Psoas muscle (tissue), 8 donors: ENCODE measurements at places on chromosomes 16 and 17. TPM values are rescaled to one million over a fixed set of nuclear protein-coding genes. Genes with fewer than 3 reads are reported as not detected.

DNA sequence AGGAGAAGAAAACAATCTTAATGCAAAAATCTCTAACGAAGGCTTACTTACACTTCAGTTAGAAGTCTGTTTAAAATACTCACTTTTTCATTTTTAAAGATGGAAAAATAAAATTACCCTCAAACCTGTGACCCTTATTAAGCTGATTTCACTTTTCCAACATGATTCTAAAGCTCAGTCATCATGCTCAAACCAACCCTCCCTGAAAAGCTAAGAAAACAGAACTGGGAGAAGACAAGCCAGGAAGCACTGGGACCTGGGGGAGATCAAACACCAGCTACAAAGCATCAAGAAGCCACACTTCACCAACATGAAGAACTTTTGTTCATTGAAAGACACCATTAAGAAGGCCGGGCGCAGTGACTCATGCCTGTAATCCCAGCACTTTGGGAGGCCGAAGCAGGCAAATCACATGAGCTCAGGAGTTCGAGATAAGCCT lies 88.8 kb downstream of the LITAF start:
- H3K36me3 ChIP-seq = no peaks in the 10 kb centered on the region
- H3K27ac ChIP-seq = peak overlapping the region; percentile 94
- H3K4me3 ChIP-seq = no peak overlapping the region
- H3K4me1 ChIP-seq = peaks cover 40% of the 10 kb centered on the region
- no peaks in the 10 kb centered on the region for H3K27me3 ChIP-seq

DNA sequence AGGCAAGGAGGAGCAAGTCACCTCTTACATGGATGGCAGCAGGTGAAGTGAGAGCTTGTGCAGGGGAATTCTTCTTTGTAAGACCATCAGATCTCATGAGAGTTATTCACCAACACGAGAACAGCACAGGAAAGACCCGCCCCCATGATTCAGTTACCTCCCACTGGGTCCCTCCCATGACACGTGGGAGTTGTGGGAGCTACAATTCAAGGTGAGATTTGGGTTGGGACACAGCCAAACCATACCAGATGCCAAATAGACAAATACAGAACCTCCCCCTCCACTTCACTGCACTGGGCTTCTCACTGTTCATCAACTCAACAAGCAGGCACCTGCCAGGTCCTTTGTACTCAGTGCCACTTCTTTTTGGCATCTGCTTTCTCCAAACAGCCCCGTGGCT lies 100.2 kb downstream of the WSCD1 start:
- DNase-seq = no peak
- H3K4me1 ChIP-seq = peaks cover 2% of the 10 kb centered on the region
- no peak overlapping the region for H3K27ac ChIP-seq
- H3K4me3 ChIP-seq = no peak overlapping the region
- H3K27me3 ChIP-seq = no peaks in the 10 kb centered on the region

DNA sequence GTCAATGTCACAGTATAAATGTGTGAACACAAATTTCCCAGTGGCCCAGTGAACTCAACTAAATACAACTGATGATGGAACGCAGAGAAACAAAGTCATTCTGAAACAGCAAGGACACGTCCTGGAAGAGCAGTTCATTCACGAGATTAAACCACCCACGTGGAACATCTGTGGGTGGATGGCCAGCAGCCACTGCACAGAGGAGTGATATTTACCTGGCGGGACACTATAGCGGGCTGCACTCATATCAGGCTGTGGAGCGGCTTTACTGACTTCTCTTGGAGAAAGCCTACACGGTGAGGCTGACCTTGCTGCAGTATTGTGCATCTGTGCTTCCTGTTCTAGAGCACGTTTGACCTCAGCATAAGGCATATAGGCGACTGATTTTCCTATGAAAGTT lies 87.3 kb downstream of the TTC19 start:
- H3K27ac ChIP-seq = no peak overlapping the region
- H3K36me3 ChIP-seq = no peaks in the 10 kb centered on the region

DNA sequence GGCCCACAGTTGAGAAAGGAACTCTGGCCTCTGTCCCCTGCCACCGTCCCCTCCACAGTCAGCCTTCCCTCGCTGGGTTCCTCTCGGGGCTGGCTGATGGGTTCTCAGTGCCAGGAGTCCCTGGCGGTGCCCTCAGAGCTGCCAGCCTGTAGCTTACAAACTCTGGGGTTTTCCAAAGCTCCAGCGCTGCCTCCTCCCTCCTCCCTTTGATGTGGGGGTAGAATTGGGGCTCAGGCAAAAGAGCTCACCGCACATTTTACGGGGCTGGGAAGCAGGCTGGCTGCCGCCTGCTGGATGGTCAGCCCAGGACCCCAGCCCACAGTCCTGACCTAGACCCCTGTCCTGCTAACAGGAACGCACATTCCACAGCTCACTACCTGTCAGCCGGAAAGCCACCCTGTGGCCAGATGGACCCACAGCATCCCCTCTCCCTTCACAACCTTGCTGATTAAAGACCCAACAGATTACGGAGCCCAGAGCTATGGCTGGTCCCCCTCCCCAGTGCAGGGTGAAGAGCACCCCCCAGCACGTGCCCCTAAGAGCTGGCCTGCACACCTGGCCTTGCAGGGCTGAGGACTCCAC lies 6.0 kb downstream of the VASN start:
- peak overlapping the region; percentile 69 for H3K27ac ChIP-seq
- H3K4me3 ChIP-seq = no peak overlapping the region
- DNase-seq = no peak
- H3K27me3 ChIP-seq = no peaks in the 10 kb centered on the region
- no peaks in the 10 kb centered on the region for H3K36me3 ChIP-seq
- H3K4me1 ChIP-seq = peaks cover 42% of the 10 kb centered on the region

DNA sequence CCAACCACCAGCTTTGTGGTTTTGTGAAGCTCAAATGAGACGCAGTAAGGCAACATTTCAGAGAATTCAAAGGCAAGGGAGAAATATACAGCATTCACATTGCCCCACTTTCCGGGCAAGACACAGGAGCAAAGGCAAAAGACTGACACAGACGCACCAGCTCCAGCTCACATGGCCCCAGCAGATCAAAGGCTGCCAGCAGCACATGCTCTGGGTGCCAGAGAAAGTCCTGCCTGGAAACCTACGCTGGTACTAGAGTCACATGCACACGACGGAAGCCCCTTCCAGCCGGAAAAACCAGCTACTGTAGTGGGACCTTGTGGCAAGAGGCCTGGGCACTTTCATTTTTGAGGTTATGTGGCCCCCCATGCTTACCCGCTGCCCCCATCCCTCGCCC lies 50.1 kb downstream of the GTF3C1 start:
- peaks cover 5% of the 10 kb centered on the region for H3K4me1 ChIP-seq
- H3K27ac ChIP-seq = peak overlapping the region; percentile 68
- peaks cover 98% of the 10 kb centered on the region for H3K36me3 ChIP-seq

- DNase-seq = no peak
- H3K4me3 ChIP-seq = peak within 1 kb of the TSS; percentile 32
- no peaks in the 10 kb centered on the region for H3K4me1 ChIP-seq
- no peaks in the 10 kb centered on the region for H3K36me3 ChIP-seq
- peaks cover 37% of the 10 kb centered on the region for H3K27me3 ChIP-seq
Measured at GRCh38 chr17:62807812-62808575, at the start of gene MARCHF10. MARCHF10 (minus strand) TSS chr17:62808314; CDS start chr17:62801735, 6,579 bp downstream.

GRCh38 chr17:20105539-20106280 lies 96.6 kb downstream of the SPECC1 start:
- no peaks in the 10 kb centered on the region for H3K27me3 ChIP-seq
- DNase-seq = no peak
- H3K4me3 ChIP-seq = no peak overlapping the region
- H3K4me1 ChIP-seq = no peaks in the 10 kb centered on the region
- no peaks in the 10 kb centered on the region for H3K36me3 ChIP-seq

DNA sequence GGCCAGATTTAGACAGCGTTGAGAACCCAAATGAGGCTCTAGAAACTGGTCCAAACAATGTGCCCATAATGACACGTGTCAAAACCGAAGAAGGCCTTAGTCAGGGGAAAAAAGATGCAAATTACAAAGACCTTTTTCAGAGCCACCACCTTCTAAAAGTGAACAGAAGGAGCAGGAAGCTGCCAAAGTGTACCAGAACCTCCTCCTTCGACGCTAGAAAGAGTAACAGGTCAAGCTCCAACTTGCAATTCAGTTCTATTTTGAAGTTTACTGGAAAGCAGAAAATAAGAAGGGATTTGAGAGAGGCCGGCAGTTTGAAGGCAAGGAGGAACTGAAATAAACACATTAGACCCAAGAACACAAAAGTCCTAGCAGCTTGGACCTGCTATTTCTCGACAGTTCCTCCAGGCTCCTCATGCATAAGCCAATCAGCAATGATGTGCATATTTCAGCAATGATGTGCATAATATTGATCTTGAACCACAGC lies 61.8 kb downstream of the XYLT1 start:
- peaks cover 9% of the 10 kb centered on the region for H3K4me1 ChIP-seq
- no peak overlapping the region for H3K4me3 ChIP-seq
- no peaks in the 10 kb centered on the region for H3K36me3 ChIP-seq
- H3K27me3 ChIP-seq = no peaks in the 10 kb centered on the region
- no peak for DNase-seq

GRCh38 chr16:87662254-87663204 lies 60.2 kb downstream of the JPH3 start:
- H3K4me1 ChIP-seq = no peaks in the 10 kb centered on the region
- H3K4me3 ChIP-seq = no peak overlapping the region
- DNase-seq = no peak
- no peaks in the 10 kb centered on the region for H3K36me3 ChIP-seq

GRCh38 chr16:75616521-75617010 lies 6.5 kb downstream of the ADAT1 start:
- peaks cover 7% of the 10 kb centered on the region for H3K4me1 ChIP-seq
- H3K4me3 ChIP-seq = no peak overlapping the region
- H3K27ac ChIP-seq = no peak overlapping the region
- DNase-seq = no peak
- no peaks in the 10 kb centered on the region for H3K27me3 ChIP-seq

DNA sequence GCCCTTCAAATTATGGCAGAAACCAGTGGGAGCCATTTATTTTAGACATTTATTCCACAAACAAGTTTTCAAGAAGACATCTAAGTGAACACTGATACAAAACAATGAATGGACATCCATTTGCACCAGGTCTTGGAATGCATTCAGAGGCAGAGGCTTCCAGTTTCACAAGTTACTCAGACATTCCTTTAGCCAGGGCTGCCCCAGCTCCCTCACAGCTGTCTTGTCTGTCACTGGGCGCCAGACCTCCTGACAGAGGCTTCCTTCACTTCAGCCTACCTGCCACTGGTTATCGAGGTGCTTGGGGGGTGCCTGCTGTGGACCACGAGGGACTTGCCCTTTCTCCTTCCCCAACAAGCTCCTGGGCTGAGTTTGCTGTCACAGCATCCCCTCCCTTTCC lies 19.2 kb downstream of the AQP8 start:
- H3K27ac ChIP-seq = no peak overlapping the region
- no peak for DNase-seq
- H3K4me1 ChIP-seq = no peaks in the 10 kb centered on the region
- H3K27me3 ChIP-seq = no peaks in the 10 kb centered on the region
- H3K36me3 ChIP-seq = peaks cover 5% of the 10 kb centered on the region

GRCh38 chr16:16067127-16067526 lies 117.7 kb downstream of the ABCC1 start:
- H3K4me3 ChIP-seq = no peak overlapping the region
- H3K27ac ChIP-seq = peak overlapping the region; percentile 77
- no peaks in the 10 kb centered on the region for H3K36me3 ChIP-seq
- peak; percentile 47 for DNase-seq
- no peaks in the 10 kb centered on the region for H3K27me3 ChIP-seq

- H3K4me1 ChIP-seq = no peaks in the 10 kb centered on the region
- H3K4me3 ChIP-seq = no peak overlapping the region
- no peaks in the 10 kb centered on the region for H3K36me3 ChIP-seq
- no peaks in the 10 kb centered on the region for H3K27me3 ChIP-seq
Measured at GRCh38 chr16:66079671-66080334, 286.7 kb upstream of the CDH5 start.

GRCh38 chr17:7405350-7406234 lies 1.7 kb upstream of the TMEM256 start:
- H3K4me3 ChIP-seq = peak overlapping the region; percentile 73
- no peak for DNase-seq
- H3K36me3 ChIP-seq = no peaks in the 10 kb centered on the region
- H3K27ac ChIP-seq = peak overlapping the region; percentile 75

DNA sequence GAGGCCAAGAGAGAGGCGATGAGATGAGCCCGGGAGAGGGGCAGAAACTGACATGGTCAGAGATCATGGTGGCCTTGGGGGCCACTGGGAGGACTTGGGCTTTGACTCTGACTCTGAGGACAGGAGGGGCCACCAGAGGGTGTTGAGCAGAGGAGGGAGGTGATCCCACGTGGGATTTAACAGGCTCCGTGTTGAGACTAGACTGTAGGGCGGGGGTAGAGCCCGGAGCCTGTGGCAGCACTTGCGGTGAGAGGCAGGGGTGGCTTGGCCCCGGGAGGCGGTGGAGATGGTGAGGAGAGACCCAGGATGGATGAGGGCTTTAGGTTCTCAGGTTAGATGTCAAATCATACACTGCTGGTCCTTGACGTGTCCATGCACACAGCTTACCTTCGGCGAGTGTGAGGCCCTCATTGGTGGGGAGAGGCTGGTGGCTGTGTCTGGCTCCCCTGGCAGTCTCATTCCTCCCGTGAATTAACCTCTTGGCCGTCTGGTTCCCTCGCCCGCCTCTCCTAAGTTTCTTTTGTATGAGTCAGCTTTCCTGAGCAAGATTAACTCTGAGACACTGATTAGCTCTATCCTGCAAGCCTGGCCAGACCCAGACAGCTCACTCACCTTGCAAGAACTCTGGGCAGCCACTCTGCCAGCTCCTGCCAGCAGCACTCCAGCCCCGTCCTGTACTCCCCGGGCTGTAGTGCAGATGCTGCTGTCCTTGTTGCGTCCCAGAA lies 39.7 kb downstream of the VPS35L start:
- no peaks in the 10 kb centered on the region for H3K27me3 ChIP-seq
- H3K36me3 ChIP-seq = no peaks in the 10 kb centered on the region
- H3K27ac ChIP-seq = no peak overlapping the region
- no peak overlapping the region for H3K4me3 ChIP-seq

DNA sequence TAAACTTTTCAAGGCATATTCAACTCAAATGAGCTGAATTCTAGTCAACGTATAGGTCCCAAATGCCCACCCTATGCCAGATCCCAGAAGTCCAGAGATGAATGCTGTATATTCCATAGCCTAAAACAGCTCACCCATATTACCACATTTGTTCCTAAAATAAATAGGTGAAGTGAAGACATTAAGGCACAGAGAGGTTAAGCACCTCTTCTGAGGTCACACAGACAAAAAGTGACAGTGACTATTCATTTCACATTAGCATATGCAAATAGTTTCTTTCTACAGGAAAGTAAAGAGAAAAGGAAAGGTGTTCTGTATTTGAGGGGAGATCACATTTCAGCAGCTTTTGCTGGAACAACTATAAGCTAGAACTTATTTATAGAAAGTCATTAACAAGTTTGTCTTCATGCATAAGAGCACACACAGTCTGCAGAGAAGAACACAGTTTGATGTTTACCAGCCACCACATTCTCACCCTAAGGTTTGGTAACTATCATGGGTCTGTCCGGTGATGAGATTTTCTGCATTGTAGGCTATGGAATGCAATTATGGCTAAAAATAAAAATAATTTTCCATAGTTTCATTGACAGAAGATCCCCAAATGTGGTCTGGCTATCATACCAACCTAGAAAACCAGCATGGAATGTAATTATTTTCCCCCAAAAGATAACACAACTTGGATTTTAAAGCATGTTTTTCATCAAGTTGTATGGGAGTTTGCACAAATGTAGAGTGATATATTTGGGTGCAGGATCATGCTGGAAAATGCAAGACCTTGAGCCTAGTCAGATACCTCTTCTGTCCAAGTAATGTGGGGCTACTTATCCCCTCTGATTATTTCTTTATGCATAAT lies 402.1 kb downstream of the UTP18 start:
- no peak overlapping the region for H3K27ac ChIP-seq
- H3K27me3 ChIP-seq = no peaks in the 10 kb centered on the region
- no peak overlapping the region for H3K4me3 ChIP-seq
- no peaks in the 10 kb centered on the region for H3K36me3 ChIP-seq
- H3K4me1 ChIP-seq = peaks cover 14% of the 10 kb centered on the region
- no peak for DNase-seq

KRT39 gene
- not detected for total RNA-seq

GSG1L gene
- total RNA-seq = not detected

SLC22A31 gene
- total RNA-seq = not detected

REXO5 gene
- 1.4 TPM for total RNA-seq

CDR2L gene
- total RNA-seq = 3.4 TPM

KRTAP1-5 gene
- total RNA-seq = not detected
